T follicular helper cell (primary cell): ENCODE measurements at places on chromosomes 6 and 20.

GRCh38 chr6:130189531-130190397, 33.0 kb downstream of the SAMD3 start:
- DNase-seq, result no peak

DNA sequence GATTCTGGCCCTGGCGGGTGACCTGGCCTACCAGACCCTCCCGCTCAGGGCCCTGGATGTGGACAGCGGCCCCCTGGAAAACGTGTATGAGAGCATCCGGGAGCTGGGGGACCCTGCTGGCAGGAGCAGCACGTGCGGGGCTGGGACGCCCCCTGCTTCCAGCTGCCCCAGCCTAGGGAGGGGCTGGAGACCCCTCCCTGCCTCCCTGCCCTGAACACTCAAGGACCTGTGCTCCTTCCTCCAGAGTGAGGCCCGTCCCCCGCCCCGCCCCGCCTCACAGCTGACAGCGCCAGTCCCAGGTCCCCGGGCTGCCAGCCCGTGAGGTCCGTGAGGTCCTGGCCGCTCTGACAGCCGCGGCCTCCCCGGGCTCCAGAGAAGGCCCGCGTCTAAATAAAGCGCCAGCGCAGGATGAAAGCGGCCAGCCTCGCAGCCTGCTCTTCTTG, 868 bp upstream of the SLC2A4RG start:
- DNase-seq, result peak; percentile 22

DNA sequence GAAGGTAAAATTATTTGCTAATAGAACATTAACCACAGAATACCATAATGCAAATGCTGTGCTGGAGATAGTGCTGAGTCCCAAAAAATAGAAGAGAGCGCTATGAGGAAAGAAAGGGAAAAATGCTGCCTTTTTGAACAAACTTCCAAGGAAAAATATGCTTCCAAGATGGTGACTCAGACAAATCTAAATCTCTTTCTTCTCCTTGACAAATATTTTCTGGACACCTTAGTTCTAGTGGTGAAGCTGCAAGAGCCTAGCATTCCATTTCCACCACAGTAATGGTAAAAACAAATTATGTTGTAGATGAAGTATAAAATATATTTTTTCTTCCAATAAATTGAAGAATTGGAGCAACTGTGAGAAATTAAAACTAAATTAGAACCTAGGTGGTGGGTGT, 155.6 kb upstream of the TBX18 start:
- DNase-seq, result no peak

GRCh38 chr6:139490482-139490881, 116.0 kb upstream of the CITED2 start:
- no peak for DNase-seq

DNA sequence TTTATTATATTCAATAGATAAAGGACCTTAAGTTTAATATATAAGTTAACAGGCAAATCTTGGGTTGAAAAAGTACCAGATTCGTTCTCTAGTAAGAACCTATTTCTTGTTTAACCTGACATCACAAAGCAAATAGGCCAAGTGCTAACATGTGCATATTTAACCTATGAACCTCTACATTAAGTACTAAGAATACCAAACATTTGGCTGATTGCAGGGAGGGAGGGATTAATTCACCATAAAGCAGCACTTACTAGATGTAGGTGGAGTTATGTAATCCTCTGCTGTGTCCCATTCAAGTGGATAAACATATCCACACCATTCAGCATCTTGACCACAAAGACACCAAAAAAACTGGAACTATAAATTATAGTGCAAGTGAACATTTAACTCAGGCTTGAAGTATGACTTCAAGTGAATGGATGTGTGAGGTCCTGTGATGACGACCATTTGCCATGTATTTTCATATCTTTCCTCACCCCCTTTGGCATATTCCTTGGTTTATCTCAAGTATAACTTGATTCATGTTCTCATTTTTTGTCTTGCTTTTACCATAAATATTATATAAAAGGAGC, 10.2 kb downstream of the STX11 start:
- DNase-seq, result no peak

DNA sequence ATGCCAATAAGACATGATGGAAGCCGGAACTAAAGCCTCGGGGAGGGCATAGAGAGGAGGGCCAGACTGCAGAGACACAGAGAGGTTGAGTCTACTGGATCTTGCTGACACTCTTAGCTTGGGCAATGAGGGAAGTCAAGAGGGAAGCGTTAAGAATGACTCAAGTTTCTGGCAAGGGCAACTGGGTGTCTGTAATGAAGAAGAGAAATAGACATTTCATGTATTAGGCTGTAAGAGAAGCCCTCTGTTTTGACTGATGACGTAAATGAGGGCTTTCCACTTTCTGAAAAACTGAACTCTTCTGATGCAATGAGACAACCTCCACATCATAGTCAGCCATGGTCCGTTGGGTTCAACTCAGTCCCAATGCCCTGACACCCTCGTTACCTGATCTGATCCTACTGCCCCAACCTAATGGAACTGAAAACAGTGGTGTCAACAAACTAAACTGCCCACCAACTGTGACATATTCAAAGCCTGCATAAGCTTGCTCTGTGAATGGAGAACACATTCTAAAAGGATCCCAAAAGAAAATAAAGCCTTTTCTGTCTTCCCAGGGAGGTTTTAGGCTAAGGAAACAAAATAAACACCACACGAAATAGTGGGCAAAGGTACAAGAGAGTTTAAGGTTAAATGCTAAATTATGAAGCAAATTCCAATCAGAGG, 45.8 kb upstream of the PNRC1 start:
- no peak for DNase-seq

DNA sequence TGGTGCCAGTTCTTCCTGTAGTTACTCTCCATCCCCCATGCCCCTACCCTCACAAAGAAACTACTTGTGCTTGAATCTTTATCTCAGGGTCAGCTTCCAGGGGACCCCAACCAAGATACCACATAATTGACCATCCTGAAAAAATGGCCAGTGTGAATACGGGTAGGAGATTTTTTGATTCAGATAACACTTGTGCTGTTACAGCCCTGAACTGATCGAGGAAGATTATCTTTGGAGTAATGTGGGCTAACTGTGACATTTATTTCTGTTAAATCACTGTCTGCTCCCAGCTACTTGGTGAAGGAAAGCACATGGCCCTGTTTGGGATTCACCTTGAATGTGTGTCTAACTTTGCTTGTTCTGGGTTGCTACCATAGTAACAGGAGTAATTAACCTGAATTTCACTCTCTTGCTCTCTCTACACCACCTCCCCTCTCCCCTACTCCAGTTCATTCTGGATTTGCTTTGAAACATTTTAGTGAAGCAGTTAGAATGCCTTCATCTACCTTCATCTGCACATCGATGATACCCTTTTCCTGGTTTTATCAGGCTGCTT, 219.6 kb upstream of the CHD6 start:
- DNase-seq, result no peak

GRCh38 chr6:2970034-2970685, 1.2 kb downstream of the SERPINB6 start:
- no peak for DNase-seq

GRCh38 chr20:47748823-47749222, 36.5 kb downstream of the SULF2 start:
- no peak for DNase-seq

DNA sequence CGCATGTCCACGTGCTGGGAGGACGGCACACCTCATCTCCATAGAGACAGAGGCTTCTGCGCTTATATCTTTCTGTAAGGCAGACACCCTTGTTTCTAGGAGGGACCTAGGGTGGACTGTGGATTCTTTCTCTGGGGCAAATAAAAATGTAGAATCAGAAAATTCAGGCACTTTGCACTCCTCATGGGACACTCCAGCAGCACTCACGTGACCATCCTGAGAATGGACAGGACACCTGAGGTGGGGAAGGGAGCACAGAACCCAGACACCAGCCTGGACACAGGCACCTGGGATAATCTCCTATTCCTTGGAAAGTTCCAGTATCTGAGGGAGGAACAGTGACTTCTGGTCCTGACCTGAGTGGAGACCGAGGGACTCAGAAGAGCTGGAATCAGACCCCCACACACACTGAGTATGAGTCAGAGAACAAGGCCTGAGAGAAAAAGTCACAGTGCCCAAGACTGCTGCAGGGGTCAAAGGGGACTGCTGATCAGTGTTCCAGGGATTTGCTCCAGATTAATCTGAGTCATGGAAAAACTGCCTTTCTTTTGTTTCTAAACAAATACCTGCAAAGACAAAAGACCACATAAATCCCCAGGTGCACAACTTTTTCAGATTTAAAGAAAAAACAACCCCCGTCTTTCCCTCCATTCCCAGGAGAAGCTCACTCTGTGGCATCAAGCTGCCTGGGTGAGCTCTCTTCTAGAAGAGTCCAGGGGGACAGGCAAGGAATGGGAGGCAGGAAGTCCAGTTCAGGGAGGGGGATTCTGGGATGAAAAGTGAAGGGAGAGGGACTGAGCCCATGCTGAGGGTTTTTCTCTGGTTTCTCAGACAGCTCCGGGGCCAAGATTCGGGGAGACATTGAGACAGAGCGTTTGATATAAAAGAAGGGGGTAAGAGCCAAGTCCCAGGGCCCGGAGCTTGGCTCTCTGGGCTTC, 35.6 kb upstream of the MICB start:
- DNase-seq, result no peak

- DNase-seq, result no peak
Observed at GRCh38 chr6:133768656-133769295, 120.1 kb upstream of the TCF21 start.

DNA sequence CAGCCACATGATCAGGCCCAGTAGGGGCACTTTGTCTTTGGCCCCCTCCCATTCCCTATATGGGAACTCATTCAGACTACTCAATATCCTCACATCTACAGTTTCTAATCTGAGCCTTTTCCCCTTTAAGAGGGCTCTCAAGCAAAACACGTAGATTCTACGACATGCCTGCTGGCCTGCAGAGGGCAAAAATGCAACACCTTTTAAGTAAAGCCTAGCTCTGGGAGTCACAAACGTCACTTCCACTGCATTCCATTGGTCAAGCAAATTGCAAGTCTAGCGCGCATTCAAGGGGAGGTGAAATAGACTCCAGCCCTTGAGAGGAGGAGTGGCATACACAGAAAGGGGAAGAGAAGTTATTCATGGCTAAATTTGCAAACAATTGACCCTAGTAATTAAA, 70.6 kb downstream of the CDC40 start:
- no peak for DNase-seq

GRCh38 chr20:47668313-47669151, 116.7 kb downstream of the SULF2 start:
- DNase-seq, result no peak

GRCh38 chr6:148513145-148514071, 170.8 kb downstream of the SASH1 start:
- DNase-seq, result no peak

DNA sequence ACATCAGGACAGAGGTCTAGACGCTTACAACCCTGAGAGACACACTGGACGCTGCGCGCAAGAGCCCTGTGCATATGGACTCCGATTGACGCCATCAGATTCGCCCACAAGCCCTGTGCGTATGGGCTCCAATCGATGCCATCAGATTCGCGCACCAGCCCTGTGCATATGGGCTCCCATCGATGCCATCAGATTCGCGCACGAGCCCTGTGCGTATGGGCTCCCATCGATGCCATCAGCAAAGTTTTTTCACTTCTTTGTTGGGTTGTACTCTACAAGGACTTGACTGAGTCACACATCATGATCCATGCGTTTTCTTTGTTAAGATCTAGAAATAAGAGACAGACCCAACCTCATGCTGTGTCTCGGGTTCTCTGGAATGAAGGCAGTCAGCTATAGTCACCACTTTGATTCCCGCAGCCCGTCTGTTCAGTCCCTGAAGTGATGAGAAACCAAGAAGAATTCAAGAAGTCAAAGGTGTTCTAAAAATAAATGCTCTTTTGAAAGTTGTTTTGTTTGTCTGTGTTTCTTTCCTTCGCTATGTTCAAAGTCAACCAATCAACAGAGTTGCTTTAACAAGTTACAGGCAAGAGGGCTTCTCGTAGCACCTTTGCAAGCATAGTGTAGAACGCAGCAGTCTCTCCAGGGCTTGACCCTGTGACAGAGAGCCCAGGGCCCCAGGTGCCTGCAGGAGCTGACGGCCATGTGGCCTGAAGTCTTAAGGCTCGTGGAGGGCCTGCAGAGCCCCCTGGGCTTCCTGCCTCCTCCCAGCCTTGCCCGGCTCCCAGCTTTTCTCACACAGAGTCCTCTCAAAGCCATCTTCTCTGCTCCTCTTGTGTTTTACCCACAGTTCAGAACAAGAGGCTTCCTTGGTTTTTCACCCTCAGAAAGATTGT, 7.9 kb downstream of the RPS6KA2 start:
- DNase-seq, result no peak

DNA sequence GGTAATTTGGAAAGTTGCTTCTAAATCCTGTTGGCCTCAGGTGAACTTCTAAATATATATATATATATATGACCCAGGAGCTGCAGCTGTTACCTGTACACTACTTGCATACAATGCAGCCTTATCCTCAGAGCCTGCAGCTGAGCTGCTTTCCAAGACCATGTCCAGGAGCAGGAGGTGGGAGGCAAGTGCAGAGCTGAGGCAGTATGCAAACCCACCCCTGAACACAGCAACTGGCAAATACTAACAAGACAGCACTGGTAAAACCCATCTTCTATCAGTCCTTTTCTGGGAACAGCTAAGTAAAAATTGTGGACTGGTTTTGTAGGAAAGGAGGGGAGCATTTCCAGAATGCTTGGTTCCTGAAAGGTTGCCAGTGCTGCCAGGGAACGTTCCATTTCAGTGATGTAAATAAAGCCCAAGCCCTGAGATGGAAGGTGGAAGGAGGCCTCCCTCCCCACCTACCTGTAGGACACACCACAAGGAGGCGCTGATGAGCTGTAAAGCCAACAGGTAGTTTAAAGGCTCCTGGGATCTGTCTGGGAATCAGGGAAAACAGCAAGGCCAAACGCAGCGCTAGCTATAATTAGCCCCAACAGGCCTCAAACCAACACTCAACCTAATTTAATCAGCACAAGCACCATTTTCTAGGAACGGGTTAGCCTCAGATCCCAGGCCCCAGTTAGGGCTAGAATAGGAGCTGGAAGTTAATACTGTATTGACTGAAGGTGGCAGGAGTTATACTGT, 93.8 kb upstream of the MAP7 start:
- DNase-seq, result peak; percentile 73

DNA sequence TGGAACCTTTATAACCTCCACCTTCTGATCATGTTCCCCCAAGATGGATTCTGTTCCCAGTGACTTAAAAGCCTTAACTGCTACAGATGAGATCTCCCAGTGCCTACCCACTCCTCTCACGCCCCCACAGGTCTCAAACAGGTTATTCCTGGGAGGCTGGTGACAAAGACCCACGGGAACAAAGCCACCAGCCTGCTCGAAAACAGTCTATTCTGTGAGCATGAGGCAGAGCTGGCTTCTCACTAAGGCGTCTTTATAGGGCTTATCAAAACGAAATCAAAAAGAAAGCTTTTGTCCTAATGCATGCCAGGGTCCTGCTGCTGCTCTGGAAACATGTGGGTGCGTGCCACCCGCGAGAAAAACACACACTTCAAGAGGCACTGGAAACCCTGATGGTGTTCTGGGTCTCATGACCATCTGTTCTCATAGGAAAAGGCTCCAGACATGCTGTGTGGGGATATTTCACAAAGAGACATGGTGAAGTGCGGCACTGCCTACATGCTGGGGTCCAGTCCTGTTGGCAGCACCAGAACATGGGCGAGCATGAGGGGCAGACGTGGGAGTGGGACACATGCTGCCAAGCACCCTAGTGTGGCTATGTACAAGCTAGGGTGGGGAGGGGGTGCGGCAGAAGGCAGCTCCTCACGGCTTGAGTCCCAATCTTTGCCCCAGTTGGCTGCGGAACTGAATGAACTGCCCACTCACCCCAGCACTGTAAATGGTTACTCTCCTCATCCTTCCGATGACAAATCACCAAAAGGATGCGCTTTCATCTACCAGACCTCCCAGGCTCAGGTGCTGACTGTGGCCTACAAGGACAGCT, 2.1 kb downstream of the FKBP1A start:
- no peak for DNase-seq
